ENCODE measurements at places on chromosomes 7 and 10.

DNA sequence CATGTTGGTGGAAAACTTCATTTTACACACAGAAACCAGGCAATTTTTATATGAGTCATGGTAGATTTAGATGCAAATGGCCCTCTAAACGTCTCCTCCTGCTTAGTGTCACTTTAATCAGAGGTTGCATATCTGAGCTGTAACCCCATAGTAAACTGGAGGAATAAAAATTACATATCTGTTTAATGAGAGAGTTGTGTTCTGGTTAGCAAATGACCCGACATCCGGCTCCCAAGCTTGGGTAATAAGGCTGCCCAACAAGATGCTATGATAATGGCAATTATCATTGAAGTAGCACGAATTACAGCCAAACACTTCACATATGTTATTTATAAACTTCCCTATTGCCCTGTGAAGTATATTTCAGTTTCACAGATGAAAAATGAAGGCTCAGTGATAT lies 10.6 kb upstream of the ADAM12 start:
- no peak for DNase-seq

GRCh38 chr7:138999414-138999813 lies 18.2 kb upstream of the KIAA1549 start:
- DNase-seq = no peak

GRCh38 chr10:58341947-58342346 lies 7.1 kb downstream of the UBE2D1 start:
- no peak for DNase-seq

DNA sequence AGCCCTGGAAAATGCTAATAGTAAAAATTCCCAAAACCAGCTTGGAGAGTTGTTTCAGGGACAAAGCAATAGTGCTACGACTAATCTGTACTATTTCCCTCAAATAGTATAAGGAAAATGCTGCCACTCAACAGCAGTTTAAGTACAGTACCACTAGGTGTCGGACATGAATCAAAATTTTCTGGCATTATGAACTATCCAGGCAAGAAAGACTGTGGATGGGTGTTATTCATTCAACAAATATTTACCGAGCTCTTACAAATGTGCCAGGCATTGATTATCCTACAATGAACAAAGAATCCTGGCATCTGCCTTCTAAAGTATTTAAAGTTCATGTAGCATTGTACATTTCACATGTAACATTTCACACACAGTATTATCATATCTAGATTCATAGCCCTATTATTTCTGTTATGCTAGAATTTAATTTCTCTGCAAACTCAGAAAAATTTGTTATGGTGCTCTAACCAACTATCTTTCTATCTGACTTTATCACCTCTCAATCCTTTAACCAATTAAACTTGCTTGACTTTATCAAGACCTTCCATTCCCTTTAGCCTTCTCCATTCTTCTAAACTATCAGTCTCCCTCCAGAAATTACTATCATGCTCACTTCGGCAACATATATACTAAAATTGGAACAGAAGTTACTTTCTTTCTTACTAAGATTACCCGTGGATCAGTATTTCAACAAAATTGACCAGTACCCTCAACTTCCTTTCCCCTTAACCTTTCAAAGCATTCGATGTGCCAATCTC lies 80.6 kb downstream of the ARHGAP21 start:
- DNase-seq = no peak

- DNase-seq = no peak
Measured at GRCh38 chr10:61140765-61141392, 196.9 kb upstream of the RHOBTB1 start.

DNA sequence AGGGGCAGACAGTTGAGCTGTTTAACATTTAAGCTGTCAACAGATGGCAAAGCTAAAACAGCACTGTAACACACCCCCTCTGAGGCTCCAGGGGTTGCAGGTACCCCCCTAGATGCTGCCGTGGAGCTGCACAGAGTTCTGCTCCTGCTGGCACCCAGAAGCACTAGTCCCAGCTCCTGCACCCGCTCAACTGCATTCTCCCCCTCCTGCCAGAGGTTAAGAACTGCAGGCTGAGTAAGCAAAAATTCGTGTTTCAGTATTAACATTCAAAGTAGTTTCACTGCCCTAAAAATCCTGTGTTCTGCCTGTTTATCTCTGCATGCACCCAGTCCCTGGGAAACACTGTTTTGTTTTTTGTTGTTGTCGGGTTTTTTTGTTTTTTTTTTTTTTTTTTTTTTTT lies 790.8 kb upstream of the KCND2 start:
- no peak for DNase-seq

DNA sequence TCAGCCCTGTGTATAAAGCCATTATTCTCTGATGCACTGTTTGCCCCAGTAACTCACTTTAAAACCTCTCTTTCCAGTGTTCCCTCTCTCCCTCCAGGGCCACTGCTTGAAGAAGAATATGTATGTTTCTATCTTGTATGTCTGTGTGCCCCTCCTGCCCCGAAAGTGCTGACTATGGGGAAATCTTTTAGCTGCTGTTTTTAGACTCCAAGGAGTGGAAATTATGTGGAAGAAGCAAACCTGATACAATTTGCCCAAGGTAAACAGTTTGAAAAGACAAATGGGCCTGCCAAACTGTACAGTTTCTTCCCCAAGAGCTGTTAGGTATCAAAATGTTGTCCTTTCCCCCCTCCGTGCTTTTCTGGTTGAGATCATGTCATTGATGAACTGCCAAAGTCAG lies 3.4 kb downstream of the ADRA2A start:
- no peak for DNase-seq

DNA sequence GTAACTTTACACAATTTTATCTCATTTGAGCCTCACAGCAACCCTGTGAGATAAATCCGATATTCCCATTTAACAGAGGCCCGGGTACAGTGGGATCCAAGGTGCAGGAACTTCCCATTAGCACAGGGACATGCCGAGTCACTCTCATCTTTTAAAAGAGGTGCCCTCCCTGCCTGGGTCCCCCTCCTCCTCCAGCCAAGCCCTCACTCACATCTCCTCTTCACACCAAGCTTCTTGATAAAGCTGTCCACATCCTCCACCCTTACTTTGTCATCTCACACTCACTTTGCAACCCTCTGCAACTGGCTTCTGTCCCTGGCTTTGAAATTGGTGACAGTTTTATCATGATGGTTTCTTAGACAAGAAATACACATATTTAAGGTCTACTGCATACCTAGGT lies 144.6 kb upstream of the RHEB start:
- no peak for DNase-seq

GRCh38 chr10:84938117-84938905 lies 609.9 kb downstream of the CCSER2 start:
- DNase-seq = no peak

DNA sequence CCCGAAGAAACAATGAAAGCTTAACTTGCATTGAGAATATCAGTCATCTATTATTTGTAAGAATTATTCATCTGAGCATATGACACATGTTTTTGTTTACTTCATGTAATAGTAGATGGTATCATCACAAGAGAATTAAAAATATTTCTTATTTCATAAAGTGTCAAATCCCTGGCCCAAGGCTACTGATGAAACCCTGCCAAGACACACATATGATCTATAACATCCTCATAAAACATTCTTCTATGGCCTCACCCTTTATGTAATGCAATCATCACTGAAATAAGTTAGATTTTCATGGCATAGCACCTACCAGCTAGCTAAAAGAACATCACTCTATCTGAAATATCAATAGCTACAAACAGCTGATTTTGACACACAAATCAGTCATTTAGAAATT lies 385.6 kb upstream of the PHF14 start:
- no peak for DNase-seq

GRCh38 chr7:7738622-7739021 lies 20.2 kb upstream of the RPA3 start:
- DNase-seq = no peak

DNA sequence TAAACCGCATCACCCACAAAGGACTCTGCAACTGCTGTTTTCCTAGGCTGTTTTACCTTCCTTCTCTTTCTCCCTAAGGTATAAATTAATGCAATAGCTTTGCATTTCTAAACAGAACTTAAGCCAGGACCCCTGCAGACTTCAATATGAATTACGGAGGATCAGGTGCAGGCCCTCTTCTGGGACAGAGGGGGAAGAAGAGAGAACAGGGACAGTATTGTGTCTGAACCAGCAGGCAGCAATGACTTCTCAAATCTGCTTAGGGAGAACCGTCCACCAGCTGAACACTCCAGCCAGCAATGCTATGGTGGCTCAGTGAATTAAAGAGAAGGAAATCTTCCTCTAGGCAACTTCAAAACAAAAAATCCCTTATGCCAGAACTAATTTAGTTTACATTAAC lies 35.7 kb downstream of the POLR3A start:
- DNase-seq = no peak

DNA sequence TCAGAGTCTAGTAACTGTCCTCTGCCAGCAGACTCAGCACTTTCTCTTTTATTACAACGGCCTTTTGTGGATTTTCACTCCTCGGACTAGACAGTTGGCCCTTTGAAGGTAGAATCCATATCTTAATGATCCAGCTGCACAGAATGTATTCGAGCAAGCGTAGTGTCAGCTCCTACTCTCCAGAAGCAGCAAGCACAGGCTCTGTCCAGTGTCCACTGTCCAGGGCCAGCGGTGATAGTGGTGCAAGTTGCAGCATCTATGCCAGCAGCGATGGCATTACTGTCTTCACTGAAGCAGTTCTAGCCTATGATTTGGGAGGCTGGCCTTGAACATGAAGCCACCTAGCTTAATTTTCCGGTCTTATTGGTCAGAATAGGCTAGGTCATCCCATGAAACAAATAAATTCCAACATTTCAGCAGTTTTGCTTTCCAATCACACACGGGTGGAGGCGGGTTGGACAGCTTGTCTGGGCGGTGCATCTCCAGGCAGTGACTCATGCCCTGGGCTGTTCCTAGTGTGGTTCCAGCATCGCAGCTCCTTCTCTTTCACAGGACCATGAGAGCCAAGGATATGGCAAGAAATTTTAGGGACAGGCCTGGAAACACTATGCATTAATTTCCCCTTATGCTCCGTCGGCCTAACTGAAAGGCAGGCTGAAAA lies 108.6 kb upstream of the KCNMA1 start:
- DNase-seq = no peak

- DNase-seq = no peak
Measured at GRCh38 chr10:69815104-69815503, 13.4 kb downstream of the COL13A1 start.

DNA sequence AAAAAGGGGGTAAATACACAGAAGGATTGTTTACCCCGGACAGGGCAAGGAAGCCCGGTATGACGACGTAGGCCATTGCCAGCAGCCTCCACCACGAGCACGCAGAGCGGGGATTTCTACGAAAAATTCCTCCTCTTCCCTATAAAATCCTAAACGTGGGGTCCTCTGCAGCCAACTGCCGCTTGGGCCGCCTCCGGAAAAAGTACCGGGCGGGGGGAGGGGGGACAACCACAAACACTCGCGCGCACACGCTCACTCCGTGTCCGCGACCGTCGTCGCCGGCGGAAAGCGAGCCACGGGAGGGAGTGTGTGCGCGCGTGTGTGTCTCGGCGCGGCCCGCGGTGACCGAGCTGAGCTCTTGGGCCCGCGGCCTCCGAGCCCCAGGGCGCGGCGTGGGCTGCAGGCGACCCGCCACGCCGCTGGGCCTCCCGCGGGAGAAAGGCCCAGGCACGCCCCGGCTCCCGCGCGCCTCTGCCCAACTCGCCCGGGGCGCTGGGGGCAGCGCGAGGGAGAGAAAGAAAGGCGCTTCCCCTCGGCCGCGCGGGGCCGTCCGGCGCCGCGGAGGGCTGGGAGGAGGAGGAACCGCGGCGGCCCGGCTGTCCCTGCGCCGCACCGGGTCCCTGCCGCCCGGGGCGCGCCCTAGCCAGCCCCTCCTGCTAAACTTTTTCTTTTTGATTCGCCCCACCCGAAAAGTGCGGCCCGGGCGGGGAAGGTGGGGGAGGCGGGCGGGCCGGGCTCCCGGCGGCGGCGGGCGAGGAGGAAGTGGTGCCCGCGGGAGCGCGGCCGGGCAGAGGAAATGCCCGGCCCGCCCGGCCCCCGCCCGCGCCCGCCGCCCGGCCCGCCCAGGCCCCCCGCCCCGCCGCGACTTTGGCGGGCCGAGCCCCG lies 1.5 kb downstream of the CTBP2 start:
- no peak for DNase-seq

GRCh38 chr7:97818066-97818663 lies 54.0 kb downstream of the ASNS start:
- DNase-seq = no peak

- no peak for DNase-seq
Measured at GRCh38 chr7:98868450-98868849, 1.4 kb downstream of the TMEM130 start.

- no peak for DNase-seq
Measured at GRCh38 chr10:133292919-133293809, 15.5 kb downstream of the TUBGCP2 start.

DNA sequence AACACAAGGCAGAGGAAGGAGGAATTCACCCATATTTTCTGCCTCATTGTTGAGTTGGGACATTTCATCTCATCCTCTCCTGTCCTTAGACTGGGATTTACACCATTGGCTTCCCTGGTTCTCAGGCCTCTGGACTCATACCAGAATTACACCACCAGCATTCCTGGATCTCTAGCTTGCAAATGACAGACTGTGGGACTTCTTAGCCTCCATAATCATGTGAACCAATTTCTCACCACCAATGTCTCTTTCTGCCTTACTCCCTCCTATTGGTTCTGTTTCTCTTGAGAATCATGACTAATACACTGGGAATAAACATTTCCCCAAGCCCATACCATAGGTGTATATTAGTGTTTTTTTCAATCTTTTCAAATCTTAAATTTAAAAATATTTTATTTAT lies 2.9 kb upstream of the ZNF33A start:
- DNase-seq = no peak

DNA sequence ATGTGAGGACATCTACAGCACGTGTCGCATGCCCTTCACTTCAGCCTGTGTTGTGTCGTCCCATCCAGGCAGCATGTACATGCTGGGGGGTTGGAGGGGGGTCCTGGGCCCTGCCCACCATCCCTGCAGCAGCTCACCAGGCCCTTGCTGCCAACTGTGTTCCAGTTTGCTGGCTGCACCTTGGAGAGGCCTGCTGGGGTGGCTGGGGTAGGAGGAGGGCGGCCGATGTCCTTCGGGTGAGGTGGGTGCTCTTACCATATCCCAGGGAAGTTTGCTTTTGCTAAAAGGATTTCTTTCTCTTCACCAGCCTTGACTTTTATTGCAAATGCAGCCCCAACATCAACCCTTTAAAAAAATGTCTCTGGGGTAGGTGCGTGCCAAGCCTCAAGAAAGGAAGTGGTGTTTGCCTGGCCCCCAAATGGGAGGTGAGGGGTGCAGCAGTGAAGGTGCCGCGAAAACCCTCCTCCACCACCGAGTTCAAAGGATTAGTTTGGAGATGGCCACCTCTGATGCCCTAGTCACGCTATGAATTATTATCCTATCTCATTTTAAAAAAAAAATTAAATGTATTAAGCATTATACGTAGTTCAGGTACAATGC lies 165.8 kb upstream of the KLF6 start:
- DNase-seq = no peak

DNA sequence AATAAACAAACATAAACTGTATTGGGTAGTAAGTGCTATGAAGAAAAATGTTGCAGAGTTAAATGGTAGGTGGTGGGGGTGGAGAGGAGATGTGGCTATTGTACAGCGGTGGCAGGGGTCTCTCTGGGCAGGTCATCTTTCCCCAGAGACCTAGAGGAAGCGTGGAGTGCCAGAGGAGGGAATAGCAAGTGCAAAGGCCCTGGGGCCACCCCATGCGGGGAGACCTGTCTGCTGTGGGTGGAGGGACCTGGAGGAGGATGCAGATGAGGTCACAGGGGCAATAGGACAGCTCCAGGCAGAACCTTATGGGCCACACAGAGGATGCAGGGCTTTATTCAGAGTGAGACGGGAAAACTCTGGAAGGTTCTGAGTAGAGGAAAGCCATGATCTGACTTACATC lies 47.5 kb downstream of the DLG5 start:
- DNase-seq = no peak

All from stimulated activated CD4-positive, alpha-beta T cell treated with anti-CD3 and anti-CD28 coated beads, TNF-alpha, amount 100 ng/mL, for 48 hours (primary cell).